Stimulated activated CD4-positive, alpha-beta T cell treated with anti-CD3 and anti-CD28 coated beads, TNF-alpha, amount 100 ng/mL, for 48 hours (primary cell): ENCODE measurements at places on chromosomes 13 and 19.

GRCh38 chr13:114010401-114011101, 36.7 kb upstream of the C13orf46 start:
- DNase-seq, result no peak

DNA sequence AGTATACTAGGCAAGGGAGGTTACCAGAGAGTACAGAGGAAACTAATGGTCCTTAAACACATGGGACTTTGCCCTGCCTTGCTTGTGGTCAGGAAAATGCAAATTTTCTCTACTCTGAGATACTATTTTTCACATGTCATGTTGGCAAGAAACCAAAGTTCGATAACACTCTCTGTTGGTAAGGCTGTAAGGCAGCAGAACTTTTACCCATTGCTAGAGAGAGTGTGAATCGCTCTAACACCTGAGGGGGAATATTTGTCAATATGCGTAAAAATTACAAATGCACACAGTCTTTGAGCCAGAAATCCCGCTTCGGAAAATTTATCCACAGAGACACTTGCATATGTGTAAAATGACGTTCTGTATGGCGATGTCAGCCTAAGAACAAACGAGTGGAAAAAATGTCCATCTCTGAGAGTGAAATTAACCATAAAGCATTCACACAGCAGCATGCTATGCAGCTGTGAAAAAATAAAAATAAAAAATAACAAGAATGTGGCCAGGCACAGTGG, 9.5 kb upstream of the RFX1 start:
- DNase-seq, result no peak

DNA sequence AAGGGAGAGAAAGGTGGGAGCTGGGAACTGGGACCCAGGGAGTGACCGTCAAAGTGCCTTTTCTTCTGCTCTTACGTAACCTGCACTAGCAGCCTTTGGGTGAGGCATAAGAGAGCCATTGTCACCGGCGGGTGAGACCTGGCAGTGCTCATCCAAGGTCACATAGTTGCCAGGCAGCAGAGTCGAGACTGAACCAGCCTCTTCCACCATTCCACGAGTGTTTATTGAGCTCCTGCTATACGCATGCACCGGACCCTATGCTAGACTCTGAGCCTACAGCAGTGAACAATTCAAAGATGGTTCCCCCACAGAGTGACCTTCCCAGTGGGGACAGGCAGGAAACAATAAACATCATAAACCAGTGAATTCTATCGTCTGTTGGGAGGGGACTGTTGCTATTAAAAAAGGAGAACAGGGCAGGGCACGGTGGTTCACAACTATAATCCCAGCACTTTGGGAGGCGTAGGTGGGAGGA, 18.6 kb upstream of the STRN4 start:
- no peak for DNase-seq

DNA sequence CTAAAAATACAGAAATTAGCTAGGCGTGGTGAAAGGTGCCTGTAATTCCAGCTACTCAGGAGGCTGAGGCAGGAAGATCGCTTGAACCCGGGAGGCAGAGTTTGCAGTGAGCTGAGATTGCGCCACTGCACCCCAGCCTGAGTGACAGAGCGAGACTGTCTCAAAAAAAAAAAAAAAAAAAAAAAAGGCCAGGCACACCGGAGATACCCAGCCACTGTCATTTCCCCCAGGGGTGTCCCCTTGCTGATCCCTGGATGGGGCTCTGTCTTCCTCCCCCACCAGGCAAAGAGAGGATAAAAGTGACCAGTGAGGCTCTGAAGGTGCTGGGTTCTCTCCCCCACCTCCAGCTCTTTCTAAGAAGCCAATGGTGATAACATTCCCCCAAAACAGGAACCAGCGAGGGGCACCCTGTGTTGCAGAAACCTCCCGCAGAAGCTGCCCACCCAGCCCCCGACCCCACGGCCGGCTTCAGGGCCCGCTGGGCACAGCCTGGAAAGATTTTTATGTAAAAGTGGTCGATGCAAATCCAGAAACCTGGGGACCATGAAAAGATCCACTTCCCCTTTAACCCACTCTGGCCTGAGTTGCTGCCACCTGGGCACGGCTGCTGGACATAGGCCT, 61.4 kb upstream of the KLF2 start:
- no peak for DNase-seq

- DNase-seq, result no peak
These were observed 27.4 kb upstream of the CYP4F8 start for GRCh38 chr19:15587663-15588062.

- DNase-seq, result no peak
These were observed 741 bp downstream of the PLEKHF1 start for GRCh38 chr19:29665826-29666577.

GRCh38 chr13:50552424-50552966, 291.0 kb downstream of the DLEU7 start:
- DNase-seq, result no peak

DNA sequence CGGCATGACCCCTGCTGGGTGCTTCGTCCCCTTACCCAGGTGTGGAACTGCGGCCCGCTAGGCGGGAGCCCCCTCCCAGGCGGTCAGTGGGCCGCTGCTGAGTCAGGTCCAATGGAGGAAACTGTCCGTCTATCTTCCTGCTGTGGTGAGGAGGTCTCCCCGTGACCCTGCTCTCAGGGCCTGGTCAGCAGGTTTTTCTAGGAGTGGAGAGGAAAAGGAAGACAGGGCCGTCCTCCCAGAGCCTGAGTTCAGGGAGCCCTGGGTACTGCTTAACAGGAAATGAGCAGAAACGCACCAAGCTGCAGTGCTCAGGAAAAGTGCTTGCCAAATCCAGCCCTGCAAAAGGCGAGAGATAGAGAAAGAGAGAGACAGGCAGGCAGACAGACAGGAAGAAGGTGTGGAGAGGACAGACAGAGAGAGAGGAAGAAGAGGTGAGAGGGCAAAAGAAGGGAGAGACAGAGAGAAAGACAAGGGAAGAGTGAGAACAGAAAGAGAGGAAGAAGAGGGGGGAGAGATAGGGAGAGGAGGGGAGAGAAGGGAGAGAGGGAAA, 10.3 kb downstream of the SH3GL1 start:
- no peak for DNase-seq

DNA sequence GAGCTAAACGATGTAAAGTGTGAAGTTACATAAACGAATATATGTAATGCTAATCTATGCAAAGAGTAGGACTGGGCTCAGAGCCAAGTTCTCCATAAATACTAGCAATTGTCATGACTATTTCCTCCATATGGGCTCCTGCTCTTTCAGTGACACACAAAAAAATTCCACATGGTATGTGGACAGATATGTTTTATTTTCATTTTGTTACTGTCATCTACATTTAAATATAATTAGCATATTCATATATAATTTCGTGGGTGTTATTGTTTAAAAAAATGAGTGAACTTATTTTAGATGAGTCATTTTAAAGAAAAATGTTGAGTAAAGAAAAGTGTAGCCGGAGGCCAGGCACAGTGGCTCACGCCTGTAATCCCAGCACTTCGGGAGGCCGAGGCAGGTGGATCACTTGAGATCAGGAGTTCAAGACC, 5.0 kb upstream of the IGSF23 start:
- no peak for DNase-seq

GRCh38 chr19:18017275-18018083, 9.5 kb downstream of the ARRDC2 start:
- DNase-seq, result no peak

- DNase-seq, result no peak
These were observed 253.0 kb downstream of the PCDH20 start for GRCh38 chr13:61162636-61163035.

- DNase-seq, result no peak
These were observed 8.7 kb downstream of the MAP2K2 start for GRCh38 chr19:4115050-4115817.

DNA sequence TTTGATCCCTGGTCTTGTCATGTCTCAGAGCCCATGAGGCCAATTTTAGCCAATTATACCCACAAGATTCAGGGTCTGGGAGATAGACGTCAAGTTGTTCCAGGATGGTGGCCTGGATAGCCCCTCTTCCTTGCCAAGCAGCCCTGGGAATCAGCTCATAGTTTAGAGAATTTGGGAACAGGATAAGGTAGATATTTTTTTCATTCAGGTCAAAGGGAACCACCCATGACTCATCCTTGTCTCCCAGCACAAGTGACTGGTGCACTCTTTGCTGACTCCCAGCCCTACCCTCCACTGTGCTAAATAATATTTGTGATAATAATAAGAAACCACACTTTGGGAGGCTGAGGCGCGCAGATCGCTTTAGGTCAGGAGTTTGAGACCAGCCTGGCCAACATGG, 17.1 kb upstream of the S1PR4 start:
- DNase-seq, result no peak

DNA sequence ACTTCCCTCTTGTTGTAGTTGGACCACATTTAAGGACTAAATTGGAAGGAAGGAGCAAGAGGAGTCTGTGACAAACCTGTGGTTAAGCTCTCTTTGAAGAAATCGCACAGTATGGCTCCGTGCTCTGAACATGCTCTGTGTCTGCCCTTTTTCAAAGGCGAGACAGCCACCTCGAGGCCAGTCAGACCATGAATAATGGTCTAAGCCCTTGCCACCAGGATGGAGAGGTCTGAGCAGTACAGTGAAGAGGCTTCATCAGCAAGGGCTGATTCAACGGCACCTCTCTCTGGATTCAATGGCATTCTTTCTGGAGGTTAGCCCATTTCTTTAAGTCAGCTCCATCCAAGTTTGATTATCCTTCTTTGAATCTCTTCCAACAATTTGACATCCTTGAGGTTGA, 30.9 kb downstream of the FAM216B start:
- DNase-seq, result no peak
